ENCODE measurements at places on chromosomes 3 and 15.

DNA sequence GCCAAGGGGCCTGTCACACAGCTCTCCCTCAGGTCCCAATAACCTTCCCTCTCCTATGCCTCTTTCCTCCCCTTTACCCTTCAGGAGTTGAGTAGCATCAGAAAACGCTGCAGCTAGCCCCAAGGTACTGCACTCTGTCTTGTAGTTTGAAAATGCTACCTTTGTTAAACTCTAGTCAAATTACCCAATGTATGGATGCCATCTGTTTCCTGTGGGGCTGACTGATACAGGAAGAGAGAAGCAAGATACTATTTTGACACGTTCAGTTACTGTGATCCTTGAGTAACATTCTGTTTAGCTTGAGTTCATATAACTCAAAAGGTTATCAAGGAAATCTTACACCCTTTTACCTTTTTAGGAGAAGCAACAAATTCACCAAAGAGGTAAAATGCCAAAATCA is 493.1 kb downstream of the FHIT start:
- DNase-seq, result no peak

DNA sequence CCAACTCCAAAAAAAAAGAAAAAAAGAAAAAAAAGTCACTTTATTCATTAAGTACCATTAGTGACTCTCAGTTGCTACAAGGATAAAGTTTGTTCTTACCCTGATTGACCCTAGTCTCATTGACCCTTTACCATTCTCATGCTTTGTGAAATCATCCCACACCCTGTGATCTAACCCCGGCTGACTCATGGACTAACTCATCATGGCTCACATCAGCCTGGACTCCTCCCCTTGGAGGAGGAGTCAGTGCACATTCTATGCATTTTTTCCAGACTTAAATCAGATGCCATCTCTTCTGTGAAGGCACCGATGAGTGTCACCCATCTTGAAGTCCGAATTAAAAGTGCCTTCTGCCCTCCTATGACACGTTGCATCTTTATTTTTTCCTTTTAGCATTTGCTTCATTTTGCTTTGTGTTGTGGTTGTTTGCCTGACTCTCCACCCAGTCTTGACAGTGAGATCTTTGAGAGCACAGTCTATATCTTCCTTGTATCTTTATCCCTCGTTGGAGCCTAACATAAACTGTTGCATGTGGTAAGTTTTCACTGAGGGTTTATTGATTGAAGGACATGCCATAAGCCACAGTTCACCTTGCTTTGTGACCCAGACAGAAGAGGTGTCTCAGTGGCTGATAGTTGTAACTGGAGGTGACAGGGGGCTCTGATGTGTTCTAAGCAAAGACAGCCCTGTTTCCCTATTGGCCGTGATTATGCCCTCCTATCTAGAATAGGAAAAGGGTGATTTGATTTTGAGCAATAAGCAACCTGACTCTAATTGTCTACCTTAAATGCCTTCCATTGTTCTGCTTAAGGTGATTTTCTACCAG is 72.1 kb downstream of the IL1RAP start:
- no peak for DNase-seq

- DNase-seq, result no peak
Observed at GRCh38 chr3:156388497-156389448, 166.1 kb downstream of the SSR3 start.

DNA sequence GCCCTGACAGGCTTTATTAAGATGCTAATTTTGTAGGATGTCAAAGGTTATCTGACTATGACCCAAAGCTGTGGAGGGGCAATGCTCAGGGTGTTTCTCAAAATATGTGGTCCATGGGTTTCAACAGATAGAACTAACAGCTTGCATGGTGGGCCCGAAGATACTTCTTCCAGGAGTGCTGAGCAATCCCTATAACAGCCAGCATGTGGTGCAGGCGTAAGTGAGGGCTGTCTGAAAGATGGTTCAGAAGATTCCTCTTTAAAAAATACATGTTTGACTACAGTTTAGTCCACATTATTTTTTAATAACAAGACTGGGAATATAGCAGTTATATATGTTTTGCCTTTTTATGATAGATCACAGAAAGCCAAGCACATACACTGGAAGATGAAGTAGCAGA is 7.6 kb downstream of the SCG3 start:
- DNase-seq, result no peak

- no peak for DNase-seq
Observed at GRCh38 chr3:39221141-39221530, 28.7 kb upstream of the XIRP1 start.

GRCh38 chr15:63402498-63403253 is 21.0 kb upstream of the CA12 start:
- no peak for DNase-seq

- no peak for DNase-seq
Observed at GRCh38 chr3:80753021-80753420, 985.2 kb upstream of the ROBO1 start.

GRCh38 chr15:80216911-80217310 is 35.1 kb downstream of the CTXND1 start:
- DNase-seq, result no peak

DNA sequence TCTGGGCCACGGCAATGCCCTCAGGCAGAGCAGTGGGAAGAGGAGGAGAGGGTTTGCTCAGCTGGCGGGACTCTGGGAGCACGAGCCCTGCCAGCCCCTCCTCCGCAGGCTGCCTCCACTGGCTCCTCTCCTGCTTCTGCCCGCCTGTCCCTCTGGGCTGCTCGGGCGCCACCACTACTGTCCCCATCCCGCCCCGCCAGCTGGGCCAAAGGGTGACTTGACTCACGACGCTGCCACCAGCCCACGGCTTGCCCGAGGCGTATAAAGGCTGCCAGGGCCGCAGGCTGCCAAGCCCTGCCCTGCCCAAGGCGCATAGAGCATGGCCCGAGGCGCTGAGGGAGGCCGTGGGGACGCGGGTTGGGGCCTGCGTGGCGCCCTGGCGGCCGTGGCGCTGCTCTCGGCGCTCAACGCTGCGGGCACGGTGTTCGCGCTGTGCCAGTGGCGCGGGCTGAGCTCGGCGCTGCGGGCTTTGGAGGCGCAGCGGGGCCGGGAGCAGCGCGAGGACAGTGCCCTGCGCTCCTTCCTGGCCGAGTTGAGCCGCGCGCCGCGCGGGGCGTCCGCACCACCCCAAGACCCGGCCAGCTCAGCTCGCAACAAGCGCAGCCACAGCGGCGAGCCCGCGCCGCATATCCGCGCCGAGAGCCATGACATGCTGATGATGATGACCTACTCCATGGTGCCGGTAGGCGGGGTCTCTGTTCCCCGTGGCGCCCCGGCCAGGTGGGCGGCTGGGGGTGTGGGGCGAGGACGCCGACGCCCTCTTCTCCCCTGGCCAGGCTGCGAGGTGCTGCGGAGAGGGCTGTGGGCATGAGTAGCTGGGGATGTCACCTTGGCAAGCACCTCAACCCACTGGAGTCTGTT is at the start of gene GLDN:
Gene GLDN (plus strand): TSS at position 290 of the 861 bp plus-strand sequence. CDS start 30 bp downstream, at position 320.
- DNase-seq, result no peak

GRCh38 chr3:32002561-32003368 is 21.2 kb downstream of the ZNF860 start:
- DNase-seq, result no peak

- no peak for DNase-seq
Observed at GRCh38 chr3:39573392-39573791, 105.9 kb downstream of the MOBP start.

DNA sequence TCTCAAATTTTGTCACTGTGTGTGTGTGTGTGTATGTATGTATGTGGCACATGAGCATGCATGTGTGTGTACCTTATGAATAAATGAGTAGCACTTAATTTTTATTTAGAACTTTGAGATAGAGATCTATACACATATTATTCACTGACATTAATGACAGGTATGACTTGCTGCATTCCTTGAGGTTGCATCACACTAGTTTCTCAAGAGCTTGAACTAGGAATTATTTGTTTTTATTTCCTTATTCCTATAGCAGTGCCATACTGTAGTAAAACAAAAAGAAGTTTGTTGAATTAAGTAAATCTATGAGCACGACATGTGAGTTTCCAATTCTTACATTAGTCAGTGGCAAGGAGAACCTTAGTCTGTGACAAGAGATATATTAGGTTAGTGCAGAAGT is 943.9 kb downstream of the ROBO1 start:
- DNase-seq, result no peak

DNA sequence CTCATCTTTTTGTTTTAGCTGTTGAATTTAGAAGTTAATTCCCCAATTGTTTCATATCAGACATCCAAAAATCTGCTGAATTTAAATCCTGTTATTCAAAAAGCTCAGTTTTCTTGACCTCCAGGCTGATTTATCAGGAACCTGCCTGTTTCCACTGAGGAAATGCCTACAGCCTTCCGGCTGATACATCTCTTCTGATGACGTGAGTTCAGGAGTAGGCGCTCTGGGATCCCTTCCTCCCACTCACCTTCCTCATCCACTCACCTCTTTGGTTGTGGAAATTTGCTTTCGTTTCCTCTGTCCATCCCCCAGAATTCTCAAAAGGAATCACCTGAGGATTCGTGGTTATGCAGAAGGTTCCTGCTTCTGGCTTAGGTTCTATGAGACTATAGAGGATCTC is 55.4 kb upstream of the ALDH1A3 start:
- DNase-seq, result no peak

Data from CD8-positive, alpha-beta T cell (primary cell).